Activated CD4-positive, alpha-beta T cell treated with anti-CD3 and anti-CD28 coated beads, Interleukin-2, amount 50 U/mL, for 1 hour (primary cell): ENCODE measurements at places on chromosomes 3 and 15.

GRCh38 chr3:85652360-85652759, 693.6 kb downstream of the CADM2 start:
- DNase-seq = no peak

DNA sequence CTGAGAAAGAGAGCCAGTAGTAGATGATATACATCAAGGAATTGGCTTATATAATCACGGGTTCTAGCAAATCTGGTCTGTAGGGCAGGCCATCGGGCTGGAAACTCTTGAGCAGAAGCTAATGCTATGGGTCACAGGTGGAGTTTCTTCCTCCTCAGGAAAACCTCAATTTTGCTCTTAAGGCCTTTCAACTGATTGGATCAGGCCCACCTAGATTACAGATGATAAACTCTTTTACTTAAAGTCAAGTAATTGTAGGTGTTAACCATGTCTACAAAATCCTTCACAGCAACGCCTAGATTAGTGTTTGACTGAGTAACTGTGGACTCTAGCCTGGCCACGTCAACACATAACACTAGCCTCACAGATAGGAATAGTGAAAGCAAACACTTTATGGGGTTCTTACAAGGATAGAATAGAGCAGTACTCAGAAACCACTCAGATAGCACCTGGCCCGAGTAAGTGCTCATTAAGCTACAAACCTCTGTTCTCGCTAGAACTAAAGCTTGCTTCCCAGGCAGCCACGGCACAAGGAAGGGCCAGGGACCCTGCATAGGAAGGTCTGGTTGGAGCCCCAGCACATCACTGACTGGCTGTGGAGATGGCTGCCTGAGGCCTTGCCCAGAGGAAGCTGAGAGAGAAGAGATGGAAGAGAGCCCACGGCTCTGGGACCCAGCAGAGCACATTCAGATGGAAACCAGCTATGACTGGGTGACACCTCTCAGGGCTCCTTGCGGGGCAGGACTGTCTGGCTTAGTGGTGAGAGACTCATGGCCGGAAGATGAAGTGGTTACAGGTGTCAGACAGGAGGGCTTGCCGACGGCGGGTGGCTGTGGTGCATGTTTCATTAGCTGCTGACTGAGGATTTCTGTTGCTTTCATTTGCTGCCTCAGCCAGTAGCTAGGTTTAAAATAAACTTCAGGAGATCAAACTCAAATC, 202.5 kb upstream of the TLE3 start:
- DNase-seq = peak; percentile 58

GRCh38 chr3:127822682-127823425, 539 bp upstream of the MGLL start:
- DNase-seq = no peak

- no peak for DNase-seq
Measured at GRCh38 chr3:40382617-40382979, 4.4 kb upstream of the ENTPD3 start.

DNA sequence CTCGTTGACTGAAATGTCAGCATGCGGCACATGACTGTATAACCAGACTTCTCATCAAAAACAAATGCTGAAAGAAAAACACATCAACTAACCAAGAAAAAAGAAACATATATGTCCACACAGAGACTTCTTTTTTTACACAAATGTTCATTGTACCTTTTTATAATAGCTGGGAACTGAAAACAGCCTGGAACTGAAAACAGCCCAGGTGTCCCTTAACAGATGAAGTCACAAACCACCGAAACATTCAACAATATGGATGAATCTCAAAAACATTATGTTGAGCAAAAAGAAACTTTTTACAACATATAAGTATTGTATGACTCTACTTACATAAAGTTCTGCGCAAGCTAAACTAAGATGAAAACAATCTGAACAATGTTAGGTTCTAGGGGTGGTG, 20.6 kb downstream of the UBE3A start:
- no peak for DNase-seq

GRCh38 chr3:171829841-171830517, 13.2 kb upstream of the TMEM212 start:
- no peak for DNase-seq

DNA sequence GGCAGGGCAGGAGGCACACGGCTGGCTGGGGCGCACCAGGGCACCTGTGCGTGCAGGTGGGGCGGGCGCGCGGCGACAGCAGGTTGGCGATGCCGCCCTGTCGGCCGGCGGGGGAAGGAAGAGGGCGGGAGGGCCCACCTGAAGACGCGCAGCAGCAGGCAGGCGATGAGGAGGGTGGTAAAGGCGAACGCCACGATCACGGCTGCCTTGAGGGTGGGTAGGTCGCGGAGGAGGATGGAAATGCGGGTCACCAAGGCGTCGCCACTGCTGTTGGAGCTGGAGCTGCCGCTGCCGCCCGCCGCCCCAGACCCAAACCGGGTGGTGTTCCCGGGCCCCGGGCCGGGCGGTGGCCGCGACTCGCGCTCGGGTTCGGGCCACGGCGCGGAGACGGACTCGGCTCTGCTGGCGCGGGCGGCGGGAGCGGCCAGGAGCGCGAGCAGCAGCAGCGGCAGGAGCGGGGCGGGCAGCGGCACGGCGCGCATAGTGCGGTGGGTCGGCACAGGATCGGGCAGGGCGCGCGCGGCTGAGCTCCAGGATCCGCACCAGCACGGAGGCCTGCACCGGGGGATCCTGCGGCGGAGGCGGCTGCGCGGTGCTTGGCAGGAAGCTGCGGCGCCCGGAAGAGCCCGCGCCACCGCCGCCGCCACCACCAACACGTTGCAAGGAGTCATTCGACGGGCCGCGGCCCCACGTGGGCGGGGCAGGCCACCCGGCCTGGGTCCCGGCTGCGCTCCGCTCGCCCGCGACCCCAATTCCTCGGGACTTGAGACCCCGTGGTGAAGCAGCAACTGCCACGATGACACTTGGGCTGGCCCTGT, at the start of gene FAM174B:
TSS of gene FAM174B (minus strand) at position 598 of the 818 bp plus-strand sequence.
- no peak for DNase-seq

DNA sequence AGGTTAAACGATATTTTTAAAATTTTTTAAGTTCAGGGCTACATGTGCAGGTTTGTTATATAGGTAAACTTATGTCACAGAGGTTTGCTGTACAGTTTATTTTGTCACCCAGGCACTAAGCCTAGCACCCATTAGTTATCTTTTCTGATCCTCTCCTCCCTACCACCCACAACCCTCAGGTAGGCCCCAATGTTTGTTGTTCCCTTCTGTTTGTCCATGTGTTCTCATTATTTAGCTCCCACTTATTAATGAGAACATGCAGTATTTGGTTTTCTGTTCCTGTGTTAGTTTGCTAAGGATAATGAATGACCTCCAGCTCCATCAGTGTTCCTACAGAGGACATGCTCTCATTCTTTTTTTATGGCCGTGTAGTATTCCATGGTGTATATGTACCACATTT, 14.9 kb downstream of the FAM162A start:
- no peak for DNase-seq

- no peak for DNase-seq
Measured at GRCh38 chr15:33448961-33449606, 138.3 kb downstream of the RYR3 start.

- no peak for DNase-seq
Measured at GRCh38 chr3:10226293-10226692, 22.0 kb upstream of the TATDN2 start.

GRCh38 chr3:79497447-79498111, 270.2 kb downstream of the ROBO1 start:
- no peak for DNase-seq

DNA sequence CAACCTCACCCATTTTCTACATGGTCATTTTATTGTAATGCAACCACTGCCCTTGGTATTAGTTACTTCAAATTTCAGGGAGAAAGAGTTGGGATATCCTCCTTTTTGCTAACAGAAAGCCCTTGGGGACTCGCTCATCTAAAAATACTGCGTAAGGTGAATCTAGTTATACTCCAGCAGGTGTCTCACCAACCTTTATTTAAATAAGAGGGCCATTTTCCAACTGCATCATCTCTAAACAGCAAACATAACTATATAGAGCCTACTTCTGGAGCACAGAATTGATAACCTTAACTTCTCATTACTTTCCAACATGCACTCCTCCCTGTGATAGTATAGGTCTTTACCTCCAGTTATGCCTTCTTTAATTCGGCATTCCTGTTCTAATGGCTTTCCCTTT, 77.5 kb downstream of the TBL1XR1 start:
- DNase-seq = no peak

GRCh38 chr3:142876417-142876816, 12.5 kb downstream of the PCOLCE2 start:
- no peak for DNase-seq

DNA sequence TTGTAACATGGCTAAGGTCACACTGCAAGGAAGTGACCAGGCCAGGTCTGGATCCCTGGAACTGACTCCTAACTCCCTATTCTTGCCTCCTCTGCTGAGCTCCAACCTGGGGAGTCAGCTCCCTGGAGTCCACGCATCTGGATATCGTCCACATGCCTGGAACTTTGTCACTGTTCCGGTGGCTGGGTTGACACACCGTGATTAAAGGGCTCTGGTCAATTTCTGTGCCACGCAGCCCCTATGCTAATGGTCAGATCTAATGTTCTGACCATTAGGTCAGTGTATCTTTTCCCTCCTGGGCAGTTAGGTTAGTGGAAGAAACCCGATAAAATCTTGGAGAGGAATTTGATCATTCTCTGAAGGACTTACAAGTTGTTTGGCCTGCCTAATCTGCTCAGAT, 1.6 kb upstream of the TPM1 start:
- no peak for DNase-seq

GRCh38 chr3:186930641-186931531, 560 bp downstream of the ST6GAL1 start:
- DNase-seq = peak; percentile 60

DNA sequence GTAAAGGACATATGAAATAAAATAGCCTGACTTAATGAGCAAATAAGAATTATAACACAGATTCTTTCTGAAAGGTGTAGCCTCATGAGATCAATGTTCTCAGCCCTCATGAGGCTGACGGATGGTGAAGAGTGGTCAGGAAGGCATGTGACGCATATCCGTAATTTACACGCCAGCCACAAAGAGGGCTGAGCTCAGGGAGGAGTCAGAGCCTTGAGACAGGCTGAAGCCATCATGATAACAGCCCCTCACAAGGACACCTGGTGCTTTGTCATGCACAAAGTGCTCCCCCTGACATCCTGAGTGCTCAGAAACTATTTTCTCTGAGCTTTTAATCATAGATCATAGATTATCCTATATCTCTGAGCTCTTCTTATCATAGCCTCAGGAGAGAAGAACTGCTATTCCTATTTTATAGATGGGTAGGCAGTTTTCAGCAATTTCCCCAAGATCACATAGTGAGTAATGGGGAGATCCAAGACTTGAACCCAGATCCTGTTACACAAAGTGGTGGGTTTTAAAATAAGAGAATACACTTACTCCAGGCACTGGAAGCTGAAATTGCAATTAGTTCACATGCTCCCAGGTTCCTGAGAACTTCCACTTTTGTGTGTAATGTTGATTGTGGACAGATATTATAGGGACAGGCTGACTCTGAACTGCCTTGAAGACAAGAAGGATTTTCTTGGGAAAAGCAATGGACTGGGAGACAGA, 267.1 kb downstream of the RPLP1 start:
- DNase-seq = peak; percentile 55

- DNase-seq = no peak
Measured at GRCh38 chr3:182241766-182242488, 530.2 kb downstream of the SOX2 start.

- DNase-seq = peak; percentile 48
Measured at GRCh38 chr3:48273594-48274211, 32.8 kb downstream of the ZNF589 start.

DNA sequence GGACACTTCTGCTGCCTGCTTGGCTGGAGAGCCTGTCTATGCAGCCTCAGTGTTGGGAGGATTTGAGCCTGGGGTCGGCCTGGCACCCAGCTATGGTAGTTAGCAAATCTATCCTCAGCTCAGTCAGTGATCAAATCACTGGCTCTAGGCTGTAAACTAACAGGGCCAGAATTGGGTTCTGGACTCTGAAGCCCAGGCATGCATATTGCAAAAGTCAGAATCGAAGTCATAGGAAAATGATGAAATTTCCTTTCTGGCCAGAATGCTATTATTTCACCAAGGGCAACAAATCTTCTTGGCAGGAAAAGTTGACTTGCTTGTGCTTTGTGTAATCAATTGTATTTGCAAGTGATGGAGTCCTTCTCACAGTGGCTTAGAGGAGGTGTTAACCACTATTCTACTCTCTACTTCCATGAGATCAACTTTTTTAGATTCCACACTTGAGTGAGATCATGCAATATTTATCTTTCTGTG, 482.6 kb upstream of the TPRG1 start:
- no peak for DNase-seq

DNA sequence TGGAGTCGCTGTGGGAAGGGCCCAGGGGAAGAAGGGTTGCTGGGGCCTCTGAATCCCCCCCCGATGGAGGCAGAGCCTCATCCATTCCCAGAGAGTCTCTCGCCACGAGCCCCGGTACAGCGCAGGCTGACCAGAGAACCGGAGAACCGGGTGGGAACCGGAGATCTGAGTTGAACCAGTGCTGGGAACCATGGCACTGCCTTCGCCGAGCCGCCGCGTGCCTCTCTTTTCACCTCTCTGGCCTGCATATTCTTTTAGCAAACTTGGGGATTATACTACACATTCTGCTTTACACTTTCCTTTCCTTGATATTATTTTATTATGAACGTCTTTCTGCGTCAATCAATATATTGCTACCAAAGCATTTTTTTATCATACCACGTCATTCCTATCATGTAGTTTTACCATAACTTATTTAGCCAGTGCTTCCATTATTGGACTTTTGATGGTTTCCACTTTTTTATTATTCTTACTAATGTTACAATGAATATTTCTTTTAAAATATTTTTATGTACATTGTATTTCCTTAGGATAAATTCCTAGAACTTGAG, 7.2 kb downstream of the NRROS start:
- no peak for DNase-seq

- peak; percentile 36 for DNase-seq
Measured at GRCh38 chr3:127629467-127630403, 750 bp downstream of the PODXL2 start.

DNA sequence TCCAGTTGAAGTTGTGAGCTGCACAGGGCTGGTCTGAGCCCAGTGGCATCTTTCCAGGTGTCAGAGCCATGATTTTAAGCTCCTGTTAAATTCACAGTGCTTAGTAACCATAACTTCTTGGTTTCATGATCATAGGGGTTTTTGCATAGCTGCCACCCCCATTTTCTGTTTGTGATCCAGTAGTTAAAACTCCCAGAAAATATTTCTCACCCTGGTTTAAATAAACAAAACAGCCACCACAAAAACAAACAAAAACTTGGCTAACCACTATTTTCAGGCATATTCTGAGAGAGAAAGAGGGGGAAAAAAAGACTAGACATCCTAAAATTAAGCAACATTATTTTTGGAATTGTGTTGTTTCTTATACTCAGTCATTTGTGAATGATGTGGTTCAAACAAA, 175.3 kb downstream of the IGF1R start:
- DNase-seq = no peak

GRCh38 chr3:14726441-14726780, 51.5 kb downstream of the C3orf20 start:
- DNase-seq = no peak

GRCh38 chr15:67180514-67181191, 73.8 kb downstream of the AAGAB start:
- no peak for DNase-seq

GRCh38 chr15:100191161-100191560, 150.6 kb downstream of the ADAMTS17 start:
- DNase-seq = no peak

GRCh38 chr3:184696697-184697096, 15.2 kb downstream of the MAGEF1 start:
- DNase-seq = no peak

- no peak for DNase-seq
Measured at GRCh38 chr15:94655249-94655880, 424.0 kb downstream of the MCTP2 start.
